ENCODE measurements at places on chromosomes 6 and 20. TPM values are rescaled to one million over a fixed set of nuclear protein-coding genes. Genes with fewer than 3 reads are reported as not detected.

- peaks cover 1% of the 10 kb centered on the region for H3K27me3 ChIP-seq
- H3K4me3 ChIP-seq: no peak overlapping the region
- no peak for DNase-seq
- no peaks in the 10 kb centered on the region for H3K36me3 ChIP-seq
- H3K27ac ChIP-seq: no peak overlapping the region
Observed at GRCh38 chr6:129619579-129620233, 90.3 kb downstream of the ARHGAP18 start.

The PTCRA gene
- total RNA-seq: not detected

GRCh38 chr20:34385464-34385863, 22.4 kb downstream of the ITCH start:
- no peak for DNase-seq
- H3K27me3 ChIP-seq: no peaks in the 10 kb centered on the region
- H3K4me3 ChIP-seq: no peak overlapping the region
- peaks cover 2% of the 10 kb centered on the region for H3K4me1 ChIP-seq
- no peak overlapping the region for H3K27ac ChIP-seq

DNA sequence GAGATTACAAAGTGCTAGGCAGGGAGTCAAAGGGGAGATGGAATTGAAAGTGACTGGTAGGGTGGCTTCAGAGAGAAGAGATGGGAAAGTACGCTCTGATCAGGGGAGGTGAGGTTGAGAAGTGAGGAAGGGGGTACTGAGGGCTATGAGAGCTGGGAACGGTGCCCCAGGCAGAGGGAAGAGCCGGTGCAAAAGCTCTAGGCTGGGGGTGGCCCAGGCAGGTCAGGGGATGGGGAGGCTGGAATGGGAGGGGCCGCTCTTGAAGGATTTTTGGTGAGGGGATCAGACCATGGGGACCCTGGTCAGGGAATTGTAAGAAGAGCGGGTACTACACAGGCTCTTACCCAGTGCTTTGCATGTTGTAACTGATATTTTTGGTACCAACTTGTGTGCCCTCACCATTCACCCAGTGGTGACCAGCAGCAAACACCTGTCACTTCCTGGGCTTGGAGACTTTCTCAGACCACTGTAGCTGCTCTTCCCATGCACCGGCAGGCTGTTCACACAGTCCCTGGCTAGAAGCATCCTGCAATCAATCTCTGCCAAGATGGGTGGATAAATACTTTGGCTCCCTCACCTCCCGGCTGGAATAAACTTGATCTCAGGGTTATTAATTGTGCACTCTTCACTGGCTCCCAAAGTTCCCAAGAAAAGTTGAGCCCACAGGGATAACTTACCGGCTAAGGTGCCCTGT, 24.0 kb downstream of the PCK1 start:
- no peak for DNase-seq
- peaks cover 11% of the 10 kb centered on the region for H3K27me3 ChIP-seq
- no peak overlapping the region for H3K4me3 ChIP-seq
- peaks cover 4% of the 10 kb centered on the region for H3K4me1 ChIP-seq
- H3K36me3 ChIP-seq: no peaks in the 10 kb centered on the region

The ABCF1 gene
- 62.7 TPM for total RNA-seq

DNA sequence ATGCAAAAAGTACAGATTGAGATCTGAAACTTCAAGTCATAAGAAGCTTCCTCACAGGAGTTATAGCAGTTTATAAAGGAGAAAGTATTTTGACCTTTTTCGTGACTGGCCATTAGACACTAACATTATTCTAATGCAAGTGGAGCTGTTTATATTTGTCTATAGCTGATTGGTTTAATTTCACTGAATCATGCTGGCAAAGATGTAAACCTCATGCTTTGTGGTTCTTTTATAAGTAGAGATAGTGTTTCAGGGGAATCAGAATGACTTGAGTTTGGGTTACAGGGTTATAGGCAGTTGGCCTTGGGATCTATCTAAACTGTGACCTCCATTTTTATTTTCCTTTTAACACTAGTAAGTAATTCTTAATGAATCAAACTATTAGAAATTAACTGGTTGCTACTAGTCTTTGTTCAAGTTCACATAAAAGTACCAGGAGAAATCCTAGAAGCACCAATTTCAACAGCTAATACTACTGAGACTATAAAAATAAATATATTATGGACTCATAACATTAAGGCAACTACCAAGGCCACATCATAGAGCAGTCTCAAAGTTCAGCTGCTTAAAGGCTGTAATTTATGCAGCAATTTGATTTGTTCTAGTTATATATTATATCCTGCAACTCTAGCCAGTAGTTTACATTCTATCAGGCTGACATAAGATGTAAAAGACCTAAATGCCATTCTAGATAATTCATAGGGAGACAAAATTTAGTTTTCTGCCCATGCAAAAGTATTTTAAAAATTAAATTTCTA, 94.0 kb downstream of the RNGTT start:
- H3K4me3 ChIP-seq: no peak overlapping the region
- H3K27ac ChIP-seq: no peak overlapping the region
- no peaks in the 10 kb centered on the region for H3K27me3 ChIP-seq
- DNase-seq: no peak
- peaks cover 27% of the 10 kb centered on the region for H3K4me1 ChIP-seq
- no peaks in the 10 kb centered on the region for H3K36me3 ChIP-seq

GRCh38 chr6:110643175-110643574, 166.8 kb upstream of the SLC22A16 start:
- H3K4me1 ChIP-seq: no peaks in the 10 kb centered on the region
- no peak overlapping the region for H3K4me3 ChIP-seq
- no peak for DNase-seq
- H3K27me3 ChIP-seq: peaks cover 2% of the 10 kb centered on the region

DNA sequence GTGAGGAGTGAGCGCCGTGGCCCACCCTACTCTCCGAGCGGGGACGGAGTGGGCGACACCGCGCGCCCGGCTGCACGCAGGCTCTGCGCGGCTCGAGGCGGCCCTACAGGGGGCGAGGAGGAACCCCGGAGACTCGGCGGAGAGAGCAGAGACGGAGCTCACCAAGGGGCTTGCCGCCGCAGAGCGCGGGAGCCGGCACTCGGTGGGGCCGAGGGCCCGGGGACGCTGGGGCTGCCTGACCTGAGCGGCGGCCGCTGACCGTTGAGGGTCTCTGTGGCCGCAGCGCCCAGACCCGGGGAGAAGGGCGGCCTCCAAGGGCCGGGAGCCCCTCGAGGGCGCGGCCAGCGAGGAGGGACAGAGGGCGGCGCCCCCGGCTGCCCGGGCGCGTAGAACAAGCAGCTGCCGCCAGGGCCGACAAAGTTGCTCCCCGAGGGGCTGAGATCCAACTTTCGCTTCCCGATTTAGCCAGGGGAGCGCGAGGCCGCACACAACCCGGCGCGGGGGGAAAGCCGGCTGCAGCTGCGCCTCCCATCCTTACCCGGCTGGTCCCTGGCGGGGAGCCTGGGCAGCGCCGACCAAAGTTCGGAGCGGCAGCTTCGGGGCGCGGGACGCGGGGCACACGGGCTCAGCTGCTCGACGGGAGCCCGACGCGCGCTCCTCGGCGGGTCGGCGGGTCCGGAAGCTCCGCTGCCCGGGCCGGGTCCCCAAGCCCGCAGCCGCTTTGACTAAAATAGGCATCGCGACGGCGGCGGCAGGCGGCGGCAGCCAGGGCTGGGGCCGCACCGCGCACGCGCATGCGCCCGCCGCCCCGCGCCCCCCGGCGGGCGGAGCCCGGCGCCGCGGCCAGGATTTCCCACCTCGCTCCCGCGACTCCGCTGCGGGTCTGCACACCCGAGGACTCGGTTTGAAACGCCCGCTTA, 43.1 kb downstream of the POPDC3 start:
- peaks cover 8% of the 10 kb centered on the region for H3K4me1 ChIP-seq
- H3K27ac ChIP-seq: no peak overlapping the region
- peak; percentile 80 for DNase-seq
- no peaks in the 10 kb centered on the region for H3K36me3 ChIP-seq
- H3K27me3 ChIP-seq: peaks cover 2% of the 10 kb centered on the region

GRCh38 chr6:96652552-96652951, 89.6 kb downstream of the FHL5 start:
- no peak overlapping the region for H3K27ac ChIP-seq
- peaks cover 2% of the 10 kb centered on the region for H3K27me3 ChIP-seq
- no peak for DNase-seq
- no peaks in the 10 kb centered on the region for H3K36me3 ChIP-seq
- H3K4me1 ChIP-seq: peaks cover 30% of the 10 kb centered on the region
- no peak overlapping the region for H3K4me3 ChIP-seq

- no peaks in the 10 kb centered on the region for H3K4me1 ChIP-seq
- H3K4me3 ChIP-seq: no peak overlapping the region
- no peak for DNase-seq
- H3K27ac ChIP-seq: no peak overlapping the region
- no peaks in the 10 kb centered on the region for H3K36me3 ChIP-seq
- peaks cover 3% of the 10 kb centered on the region for H3K27me3 ChIP-seq
Observed at GRCh38 chr6:39897698-39898097, 36.6 kb downstream of the MOCS1 start.

- no peak for DNase-seq
- H3K4me1 ChIP-seq: peaks cover 5% of the 10 kb centered on the region
- peaks cover 21% of the 10 kb centered on the region for H3K27me3 ChIP-seq
- H3K27ac ChIP-seq: no peak overlapping the region
Observed at GRCh38 chr6:144219056-144219685, 66.0 kb upstream of the UTRN start.

GRCh38 chr6:74256781-74257180, 560.8 kb downstream of the CD109 start:
- H3K4me3 ChIP-seq: no peak overlapping the region
- DNase-seq: no peak
- peaks cover 9% of the 10 kb centered on the region for H3K36me3 ChIP-seq
- H3K4me1 ChIP-seq: peaks cover 4% of the 10 kb centered on the region

- no peak overlapping the region for H3K27ac ChIP-seq
- no peaks in the 10 kb centered on the region for H3K36me3 ChIP-seq
Observed at GRCh38 chr6:141492521-141493284, 640.0 kb upstream of the GJE1 start.

The USP49 gene
- total RNA-seq: 14.7 TPM

The DSN1 gene
- total RNA-seq: 6.4 TPM

DNA sequence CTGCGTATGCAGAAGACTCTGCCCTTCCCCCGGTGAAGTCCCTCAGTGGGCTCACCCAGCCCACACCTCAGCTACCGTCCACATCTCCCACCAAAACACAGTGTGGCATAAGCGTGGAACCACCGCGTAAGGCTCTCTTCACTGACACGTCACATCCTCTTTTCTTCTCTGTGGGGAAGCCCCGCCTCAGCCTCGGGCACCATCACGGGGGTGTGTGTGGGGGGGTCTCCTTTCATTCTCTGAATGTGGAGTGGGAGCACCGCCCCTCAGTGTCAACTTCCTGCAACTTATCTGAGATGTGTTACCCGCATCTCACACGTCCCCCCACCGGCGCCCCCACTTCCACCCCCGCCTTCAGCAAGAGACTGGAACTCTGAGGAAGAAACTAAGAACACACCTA, 388.4 kb upstream of the JARID2 start:
- H3K4me1 ChIP-seq: peaks cover 10% of the 10 kb centered on the region
- DNase-seq: no peak
- H3K36me3 ChIP-seq: no peaks in the 10 kb centered on the region
- H3K27me3 ChIP-seq: peaks cover 2% of the 10 kb centered on the region
- H3K4me3 ChIP-seq: no peak overlapping the region

- H3K27me3 ChIP-seq: peaks cover 2% of the 10 kb centered on the region
- peaks cover 22% of the 10 kb centered on the region for H3K36me3 ChIP-seq
- no peaks in the 10 kb centered on the region for H3K4me1 ChIP-seq
- DNase-seq: no peak
- H3K27ac ChIP-seq: no peak overlapping the region
Observed at GRCh38 chr6:96844530-96844929, 7.3 kb upstream of the GPR63 start.

DNA sequence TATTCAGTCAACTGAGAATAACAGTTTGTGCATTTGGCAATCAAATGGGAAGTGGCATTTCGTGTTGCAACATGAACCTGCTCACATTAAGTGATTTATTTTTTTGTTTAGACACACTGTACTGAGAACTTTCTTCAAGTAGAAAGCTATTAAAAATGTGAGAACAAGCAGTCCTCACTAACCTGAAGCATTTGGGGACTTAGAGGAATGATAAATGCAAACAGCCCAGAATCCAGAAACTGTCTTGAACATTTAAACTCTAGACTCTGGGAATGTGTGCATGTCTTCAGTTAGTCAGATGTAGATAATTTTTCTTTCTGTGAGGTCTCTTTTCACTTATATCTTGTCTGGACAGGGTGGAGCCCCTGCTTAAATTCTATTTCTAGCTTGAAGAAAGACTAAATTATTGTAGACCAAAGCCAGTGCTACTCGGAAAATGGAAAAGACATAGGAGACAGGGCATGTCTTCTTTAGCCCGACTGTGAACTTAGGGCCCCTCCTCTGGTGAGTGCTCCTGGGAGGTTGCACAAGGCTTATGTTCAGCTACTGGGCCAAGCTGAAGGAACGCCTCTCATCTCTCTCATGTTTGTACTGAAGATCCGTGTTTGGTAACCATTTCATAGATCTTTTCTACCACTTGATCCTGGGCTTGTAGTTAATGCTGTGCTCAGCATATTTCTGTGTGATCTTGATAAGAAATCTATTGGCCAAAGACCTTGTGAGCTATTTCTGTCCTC, 70.1 kb downstream of the SLX4IP start:
- H3K36me3 ChIP-seq: no peaks in the 10 kb centered on the region
- no peak for DNase-seq
- H3K27ac ChIP-seq: no peak overlapping the region

DNA sequence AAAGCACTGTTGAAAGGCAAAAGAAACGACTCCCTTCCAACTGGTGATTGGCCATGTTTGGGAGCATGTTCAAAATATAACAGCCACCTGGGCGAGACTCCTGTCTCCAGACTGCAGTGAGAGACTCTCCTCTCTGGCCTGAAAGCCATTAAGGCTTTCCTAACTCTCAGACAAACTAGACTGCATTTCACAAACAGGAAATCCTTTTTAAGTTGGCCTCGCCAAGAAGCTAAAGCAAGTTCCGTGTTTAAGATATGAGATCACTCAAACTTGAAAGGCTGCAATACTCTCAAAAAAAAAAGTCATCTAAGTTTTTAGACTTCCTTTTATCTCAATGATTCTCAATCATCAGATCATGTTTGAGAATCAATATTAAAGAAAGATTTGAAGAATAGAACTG, 117.0 kb downstream of the TFAP2A start:
- no peaks in the 10 kb centered on the region for H3K36me3 ChIP-seq
- H3K27me3 ChIP-seq: no peaks in the 10 kb centered on the region
- H3K4me3 ChIP-seq: no peak overlapping the region
- no peaks in the 10 kb centered on the region for H3K4me1 ChIP-seq

DNA sequence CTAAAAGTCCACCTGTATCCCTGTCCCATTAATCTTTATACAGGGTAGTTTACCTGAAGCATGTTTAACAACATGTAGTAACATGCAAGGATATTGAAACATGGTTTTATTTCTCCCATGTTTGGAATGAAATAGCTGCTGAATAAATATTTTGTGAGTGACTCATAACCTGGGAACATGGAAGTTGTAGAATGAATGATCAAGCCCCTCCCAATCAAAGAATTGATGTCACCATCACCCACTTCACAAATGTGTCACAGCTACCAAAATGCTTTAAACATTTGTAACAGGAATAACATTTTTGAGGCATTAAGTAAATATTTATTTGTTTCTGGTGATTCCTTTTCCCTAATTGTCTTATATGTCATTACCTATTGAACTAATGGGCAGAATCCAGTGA, 58.9 kb upstream of the TNFAIP3 start:
- no peaks in the 10 kb centered on the region for H3K36me3 ChIP-seq
- H3K4me1 ChIP-seq: no peaks in the 10 kb centered on the region
- H3K27ac ChIP-seq: no peak overlapping the region
- H3K4me3 ChIP-seq: no peak overlapping the region
- DNase-seq: no peak

GRCh38 chr6:143677891-143678791, at the start of gene PHACTR2:
Gene PHACTR2, plus strand, starts transcription at chr6:143677965. Its CDS starts 199 bp downstream, at chr6:143678164.
- H3K4me1 ChIP-seq: peaks cover 16% of the 10 kb centered on the region
- peak within 1 kb of the TSS; percentile 28 for H3K27ac ChIP-seq
- H3K36me3 ChIP-seq: no peaks in the 10 kb centered on the region
- peak within 1 kb of the TSS; percentile 91 for H3K4me3 ChIP-seq

Measured in glutamatergic neuron (in vitro differentiated cells).